ENCODE measurements at places on chromosomes 4 and X.
A peak's percentile ranks its signal among the peaks of the same experiment; 100 is the strongest.

DNA sequence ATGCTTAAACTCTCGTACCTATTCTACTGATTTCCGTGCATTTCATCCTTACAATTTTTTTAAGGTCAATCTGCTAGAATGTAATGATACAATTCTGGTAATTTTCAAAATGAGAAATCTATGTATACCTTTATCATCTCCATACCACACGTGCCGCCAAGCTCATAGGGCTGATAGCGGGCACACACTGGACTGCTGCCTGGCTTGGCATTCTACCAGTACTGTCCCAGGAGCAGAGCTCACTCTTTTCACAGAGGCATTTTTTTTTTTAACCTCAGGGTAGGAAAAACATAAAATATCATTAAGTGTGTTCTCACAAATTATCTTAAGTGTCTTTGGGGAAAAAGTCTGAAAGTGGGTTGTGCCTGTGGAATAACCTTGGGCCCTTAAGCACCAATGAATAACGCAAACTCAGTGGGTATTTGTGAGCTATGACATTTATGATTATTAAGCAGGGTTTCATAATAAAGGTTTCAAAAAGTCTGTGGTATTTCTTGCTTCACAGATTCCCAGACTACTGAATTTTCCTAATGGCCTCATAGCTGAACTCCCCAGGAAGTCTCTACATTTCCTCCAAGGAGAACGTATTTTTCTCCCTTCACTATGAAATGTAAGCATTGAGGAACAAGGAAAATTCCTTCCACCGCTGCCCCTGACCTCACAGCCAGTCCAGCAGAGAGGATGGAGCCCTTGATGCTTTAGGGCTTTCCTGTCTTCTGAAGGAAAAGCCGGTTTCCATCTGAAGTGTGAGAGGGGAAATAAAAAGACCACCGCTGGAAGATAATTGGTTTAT lies 125.2 kb downstream of the ELOVL6 start:
- no peak for DNase-seq

GRCh38 chrX:8254401-8254800 lies 83.3 kb upstream of the VCX2 start:
- no peak for DNase-seq

DNA sequence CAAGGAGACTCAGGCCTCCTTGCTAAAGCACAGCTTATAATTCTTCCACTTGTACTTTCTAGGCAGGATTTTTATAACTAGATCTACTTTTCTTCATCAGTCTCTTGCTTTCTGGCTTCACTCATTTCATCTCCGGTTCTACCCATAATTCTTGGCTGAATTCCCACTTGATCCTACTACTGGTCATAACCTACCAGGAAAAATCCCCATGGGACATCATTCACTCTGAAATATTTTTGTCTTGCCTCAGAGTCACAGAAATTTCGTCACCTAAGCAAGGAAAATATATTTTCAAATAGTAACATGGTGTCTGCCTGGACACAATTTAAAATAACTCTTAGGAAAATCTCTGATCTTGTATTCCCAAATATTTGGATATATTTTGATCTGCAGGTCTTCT lies 122.3 kb downstream of the TEX13A start:
- no peak for DNase-seq

DNA sequence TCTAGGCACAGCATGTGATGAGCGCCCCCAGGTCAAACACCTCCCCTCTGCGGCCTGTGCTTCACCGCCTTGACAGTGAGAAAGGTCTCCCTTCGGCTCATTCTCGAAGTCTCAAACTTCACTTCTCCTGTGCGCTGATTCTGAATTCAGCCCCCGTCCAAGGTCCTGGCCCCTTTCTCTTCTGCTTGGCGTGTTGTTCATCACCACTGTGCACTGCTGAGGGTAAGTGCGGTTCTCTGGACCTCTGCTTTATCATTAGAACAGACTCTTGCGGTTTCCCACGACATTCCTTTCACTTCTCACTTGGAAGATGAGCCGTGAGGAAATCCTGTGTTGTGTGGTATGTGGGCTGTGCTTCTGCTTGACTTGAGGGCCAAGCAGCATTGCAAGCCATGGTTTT lies 11.9 kb downstream of the HTT-AS start:
- no peak for DNase-seq

DNA sequence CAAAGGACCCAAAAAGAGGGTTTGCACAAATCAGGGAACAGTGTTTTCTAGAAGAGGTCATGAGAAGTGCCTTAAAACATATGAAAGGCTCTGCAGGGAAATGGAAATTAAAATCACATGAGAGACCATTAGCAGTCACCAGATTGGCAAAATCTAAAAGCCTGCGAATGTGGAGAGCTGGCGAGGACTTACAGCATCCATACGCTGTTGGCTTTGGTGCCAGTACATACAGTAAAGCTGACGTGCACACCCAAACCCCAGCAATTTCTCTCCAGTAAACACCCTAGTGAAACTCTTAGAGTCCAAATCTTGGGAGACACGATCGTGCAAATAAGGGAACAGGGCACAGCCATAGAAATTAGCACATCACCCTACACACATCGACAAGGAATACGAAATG lies 25.4 kb upstream of the PPP2R2C start:
- DNase-seq: no peak

- no peak for DNase-seq
Observed at GRCh38 chr4:167555338-167556022, 321.2 kb upstream of the SPOCK3 start.

DNA sequence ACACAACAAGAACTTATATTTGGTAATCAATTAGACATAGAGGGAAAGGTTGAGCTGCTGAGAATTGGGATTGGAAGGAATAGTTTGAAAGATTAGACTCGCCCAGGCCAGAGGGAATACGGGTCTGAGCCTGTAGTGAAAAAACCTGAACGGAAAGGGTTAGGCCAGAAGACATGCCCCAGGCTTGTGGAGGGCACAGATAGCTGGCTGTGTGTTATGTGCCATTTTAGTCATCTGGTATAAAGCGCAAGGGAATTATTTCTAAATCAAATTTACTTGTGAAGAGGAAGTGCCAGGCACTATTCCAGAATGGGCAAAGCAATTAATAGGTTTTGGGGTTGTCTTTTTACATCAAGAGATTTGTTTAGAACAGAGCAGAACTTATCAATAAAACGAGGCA lies 187.5 kb upstream of the ANKRD50 start:
- DNase-seq: no peak

GRCh38 chr4:108030332-108030731 lies 40.6 kb downstream of the HADH start:
- peak; percentile 43 for DNase-seq

- DNase-seq: no peak
Observed at GRCh38 chrX:9816084-9816700, 30.0 kb downstream of the SHROOM2 start.

- peak; percentile 70 for DNase-seq
Observed at GRCh38 chr4:986879-987623, at the start of gene IDUA. TSS of gene IDUA (plus strand) at chr4:987044. CDS start at chr4:987085, 41 bp downstream.

DNA sequence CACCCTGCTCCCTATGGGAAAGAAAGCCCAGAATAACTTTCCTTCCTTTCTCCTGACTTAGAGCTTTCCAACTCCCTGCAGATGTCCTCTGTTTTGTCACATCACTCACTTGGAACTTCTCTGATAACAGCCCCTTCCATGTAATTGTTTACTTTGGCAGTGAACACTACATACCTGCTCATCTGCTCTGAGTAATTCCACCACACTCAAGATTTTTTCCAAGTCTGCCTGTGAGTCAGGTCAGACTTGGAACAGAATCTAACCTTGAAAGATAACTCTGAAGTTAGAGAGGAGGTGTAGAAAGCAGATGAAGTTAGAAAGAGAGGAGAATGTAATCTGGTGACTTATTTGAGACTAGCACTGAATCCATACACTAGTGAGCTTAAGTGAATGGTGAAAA lies 7.4 kb downstream of the MAGEB10 start:
- no peak for DNase-seq

- DNase-seq: no peak
Observed at GRCh38 chr4:102606846-102607450, 105.8 kb downstream of the NFKB1 start.

Measured in HEK293T (cell line).